ENCODE measurements at places on chromosomes 5 and 9.

- no peak for DNase-seq
These were observed 19.2 kb upstream of the BTNL3 start for GRCh38 chr5:180969406-180969805.

DNA sequence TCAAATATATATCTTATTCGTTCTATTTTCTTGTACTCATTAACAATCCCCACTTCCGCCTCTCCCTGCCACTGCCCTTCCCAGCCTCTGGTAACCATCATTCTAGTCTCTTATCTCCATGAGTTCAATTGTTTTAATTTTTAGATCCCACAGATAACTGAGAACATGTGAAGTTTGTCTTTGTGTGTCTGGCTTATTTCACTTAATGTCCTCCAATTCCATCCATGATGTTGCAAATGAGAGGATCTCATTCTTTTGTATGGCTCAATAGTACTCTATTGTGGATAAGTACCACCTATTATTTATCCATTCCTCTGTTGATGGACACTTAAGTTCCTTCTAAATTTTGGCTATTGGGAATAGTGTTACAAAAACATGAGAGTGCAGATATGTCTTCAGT, 17.2 kb upstream of the CMYA5 start:
- DNase-seq: no peak

GRCh38 chr5:58366461-58366860, 93.4 kb downstream of the PLK2 start:
- no peak for DNase-seq

- DNase-seq: no peak
These were observed 35.2 kb upstream of the CAST start for GRCh38 chr5:96626956-96627355.

GRCh38 chr5:156647034-156647451, 203.1 kb upstream of the PPP1R2B start:
- DNase-seq: no peak

DNA sequence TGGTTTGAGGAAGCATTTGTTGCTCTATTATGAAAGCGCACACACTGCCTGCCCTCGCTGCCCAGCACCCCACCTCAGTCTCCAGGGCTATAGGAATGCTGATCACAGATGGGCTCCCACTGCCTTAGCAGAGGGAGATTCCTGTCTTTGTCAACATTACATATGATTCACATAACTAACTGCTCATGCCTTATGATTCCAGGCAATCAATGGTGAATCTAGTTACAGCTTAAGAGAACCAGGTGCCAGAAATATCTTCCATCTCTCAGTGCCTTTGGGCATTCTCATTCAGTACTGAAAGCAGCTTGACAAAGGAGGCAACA, 458.9 kb upstream of the C9orf72 start:
- no peak for DNase-seq

DNA sequence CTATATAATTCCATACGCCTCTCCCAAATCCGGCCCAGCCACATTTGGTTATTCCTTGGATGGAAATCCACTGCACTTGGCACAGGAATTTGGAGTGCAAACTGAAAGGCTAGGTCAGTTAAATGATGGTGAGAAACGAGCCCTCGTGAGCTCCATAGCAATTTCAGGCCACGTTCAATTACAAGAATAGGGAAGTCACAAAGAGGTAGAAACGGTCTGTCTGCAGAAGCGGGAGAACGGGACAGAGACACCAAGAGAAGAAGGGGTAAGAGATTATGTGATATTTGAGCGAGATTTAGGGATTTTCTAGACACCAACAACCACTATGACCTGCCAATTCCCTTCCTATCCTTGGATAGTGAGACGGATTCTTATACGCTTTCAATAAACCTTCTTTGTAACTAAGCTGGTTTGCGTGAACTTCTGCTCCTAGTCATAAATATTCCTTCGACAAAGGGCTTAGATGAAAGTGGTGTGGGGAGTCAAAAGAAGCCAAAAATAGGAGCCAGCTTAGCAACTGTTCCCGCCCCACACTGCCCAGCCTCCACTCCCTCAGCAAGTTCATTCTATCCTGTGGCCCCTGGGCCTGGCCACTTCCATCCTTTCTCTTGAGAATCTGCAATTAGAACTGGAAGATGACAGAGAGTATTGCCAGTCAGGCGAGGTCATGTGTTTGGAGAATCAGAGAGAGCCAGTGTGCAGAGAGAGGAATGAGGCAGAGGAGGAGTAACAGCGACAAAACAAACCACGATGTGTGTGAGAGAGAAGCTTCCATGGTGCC, 118.4 kb downstream of the ZNF608 start:
- no peak for DNase-seq

DNA sequence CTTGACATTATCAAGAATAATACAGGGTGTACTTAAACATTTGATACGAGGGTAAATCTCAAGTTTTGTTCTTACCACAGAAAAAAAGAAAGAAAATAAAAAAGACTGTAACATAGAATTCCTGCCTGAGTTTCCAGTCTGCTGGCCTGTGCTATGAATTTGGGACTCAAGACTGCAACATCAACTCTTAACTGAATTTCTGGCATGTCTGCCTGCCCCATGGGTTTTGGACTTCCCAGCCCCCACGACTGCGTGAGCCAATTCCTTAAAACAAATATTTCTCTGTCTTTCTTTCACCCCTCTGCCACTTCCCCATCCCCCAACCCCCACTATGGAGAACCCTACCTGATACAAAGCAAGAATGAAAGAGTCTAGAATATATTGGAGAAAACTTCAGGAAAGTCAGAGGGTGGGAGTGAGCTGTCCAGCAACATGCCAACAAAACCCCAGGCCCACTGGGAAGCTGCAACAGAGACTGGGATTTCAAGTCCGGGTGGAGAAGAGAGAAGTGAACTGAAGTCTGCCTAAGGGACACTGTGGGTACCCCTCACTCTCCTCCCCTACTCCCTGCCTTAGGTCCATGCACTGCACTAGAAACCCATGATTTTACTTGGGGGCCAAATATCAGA, 43.0 kb downstream of the MARCHF3 start:
- no peak for DNase-seq

DNA sequence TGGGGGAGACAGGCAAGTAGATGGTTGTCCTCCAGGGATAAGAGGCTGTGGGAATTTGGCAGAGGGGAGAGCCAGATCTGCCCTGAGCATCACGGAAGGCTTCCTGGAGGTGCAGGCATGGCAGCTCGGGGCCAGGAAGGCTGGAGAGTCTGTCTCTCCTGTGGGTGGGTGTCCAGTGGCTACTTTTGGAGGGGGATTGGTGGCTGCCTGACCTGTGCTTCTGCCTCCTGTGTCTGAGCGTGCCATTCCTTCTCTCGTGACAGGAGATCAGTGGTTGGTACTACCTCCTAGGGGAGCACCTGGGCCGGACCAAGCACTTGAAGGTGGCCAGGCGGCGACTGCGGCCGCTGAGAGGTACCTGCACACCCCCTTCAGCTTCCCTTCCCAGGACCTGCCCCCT, 33.5 kb downstream of the RGS3 start:
- DNase-seq: no peak

DNA sequence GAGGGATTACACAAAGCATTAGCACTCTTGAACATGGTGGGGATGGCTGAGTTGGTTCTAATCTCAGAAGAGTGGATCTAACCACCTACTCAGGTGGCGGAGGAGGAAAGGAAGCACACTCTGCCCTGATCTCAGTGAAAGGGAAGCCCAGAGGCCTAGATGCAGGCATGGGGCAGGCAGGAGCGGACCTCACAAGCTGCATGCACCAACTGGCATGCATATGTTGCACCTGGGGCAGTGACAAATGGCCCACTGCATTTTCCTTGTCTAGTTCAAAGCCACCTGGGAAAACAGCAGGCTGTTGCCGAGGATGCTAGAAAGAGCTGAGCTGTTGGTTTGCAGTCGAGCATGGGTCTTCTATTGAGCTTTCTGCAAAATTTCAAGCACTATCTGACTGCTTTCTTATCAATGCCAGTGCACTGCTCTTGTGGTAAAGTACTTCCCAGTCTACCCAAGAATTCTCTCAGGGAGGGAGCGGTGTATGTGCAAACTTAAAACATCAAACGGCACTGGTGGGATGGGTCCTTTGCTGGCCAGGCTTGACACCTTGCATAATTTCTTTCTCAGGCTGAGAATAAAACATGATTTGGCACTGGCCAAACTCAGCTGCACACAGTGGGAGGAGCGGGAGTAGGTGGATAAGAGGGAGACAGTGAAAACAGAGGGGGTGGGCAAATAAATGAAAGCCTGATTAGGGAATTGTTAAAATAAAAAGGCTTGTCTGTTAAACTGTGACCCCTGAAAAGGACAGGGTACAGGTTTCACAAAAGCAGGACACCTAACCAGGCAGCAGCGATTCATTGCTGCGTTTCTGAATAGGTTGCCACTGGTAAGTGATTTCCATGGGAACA, 108.9 kb downstream of the MARCHF3 start:
- DNase-seq: no peak

- no peak for DNase-seq
These were observed 211.3 kb upstream of the HAPLN1 start for GRCh38 chr5:83931969-83932368.

- no peak for DNase-seq
These were observed 668.7 kb upstream of the FTMT start for GRCh38 chr5:121182788-121183490.

- DNase-seq: no peak
These were observed 99.8 kb downstream of the ARRDC3 start for GRCh38 chr5:91283326-91283725.

GRCh38 chr9:114513055-114513958, 8.0 kb upstream of the WHRN start:
- no peak for DNase-seq

- no peak for DNase-seq
These were observed 95.1 kb downstream of the TTC39B start for GRCh38 chr9:15211815-15212495.

GRCh38 chr9:15294604-15295003, 12.4 kb downstream of the TTC39B start:
- DNase-seq: no peak

GRCh38 chr5:56314529-56314928, 81.4 kb upstream of the ANKRD55 start:
- DNase-seq: no peak

DNA sequence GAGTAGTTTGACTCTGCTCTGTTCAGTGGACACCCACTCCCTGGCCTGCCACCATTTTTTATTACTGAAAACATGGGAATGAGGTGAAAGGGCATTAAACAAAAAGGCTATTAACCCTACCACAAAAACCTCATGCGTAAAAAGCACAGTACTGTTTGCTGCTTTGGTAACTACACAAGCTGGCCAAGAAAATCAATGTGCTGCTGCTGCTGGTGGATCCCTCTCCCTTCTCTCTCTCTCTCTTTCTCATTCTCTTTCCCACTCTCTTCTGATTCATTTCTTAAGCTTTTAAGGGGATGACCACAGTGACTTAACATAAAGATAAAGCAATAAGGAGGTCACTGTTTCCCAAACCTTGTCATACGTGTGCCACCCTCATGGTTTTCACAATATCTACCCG, 183.2 kb upstream of the TBC1D2 start:
- DNase-seq: no peak

- DNase-seq: no peak
These were observed 704.1 kb downstream of the PRELID2 start for GRCh38 chr5:145130996-145131395.

GRCh38 chr5:16937503-16938161, 1.5 kb upstream of the MYO10 start:
- no peak for DNase-seq

- DNase-seq: no peak
These were observed 8.9 kb downstream of the LRRC26 start for GRCh38 chr9:137160716-137161557.

DNA sequence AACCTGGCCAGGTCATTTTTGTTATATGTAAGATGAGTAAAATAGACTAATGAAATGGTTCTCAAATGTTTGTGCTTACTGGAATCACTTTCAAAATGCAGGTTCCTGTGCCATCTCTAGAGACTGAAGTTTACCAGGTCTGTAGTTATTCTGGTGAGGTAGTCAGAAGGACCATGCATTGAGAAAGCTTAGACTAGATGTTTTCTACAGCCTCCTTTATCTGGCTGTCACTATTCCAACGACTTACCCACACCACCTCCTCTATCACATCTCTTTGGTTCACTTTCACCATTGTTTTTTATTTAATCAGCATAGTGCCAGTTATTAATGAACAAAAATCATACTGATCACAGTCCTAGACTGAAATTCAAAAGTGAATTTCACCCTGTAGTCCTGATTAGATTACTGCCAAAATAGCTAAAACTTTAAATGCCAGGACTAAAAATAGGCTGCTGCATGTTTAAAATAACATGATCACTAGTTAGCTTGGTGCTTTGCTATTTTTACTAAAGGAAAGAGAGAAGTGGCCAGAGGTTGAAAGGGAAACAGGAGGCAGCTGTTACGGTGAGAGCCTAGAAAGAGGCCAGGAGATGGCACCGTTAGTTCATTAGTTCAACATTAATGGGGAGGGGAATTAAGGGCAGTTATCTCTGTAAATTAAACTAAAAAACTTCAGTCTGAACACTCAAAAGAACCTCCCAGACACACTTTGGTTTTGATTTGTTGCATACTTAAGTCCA, 13.9 kb upstream of the FNIP1 start:
- no peak for DNase-seq

DNA sequence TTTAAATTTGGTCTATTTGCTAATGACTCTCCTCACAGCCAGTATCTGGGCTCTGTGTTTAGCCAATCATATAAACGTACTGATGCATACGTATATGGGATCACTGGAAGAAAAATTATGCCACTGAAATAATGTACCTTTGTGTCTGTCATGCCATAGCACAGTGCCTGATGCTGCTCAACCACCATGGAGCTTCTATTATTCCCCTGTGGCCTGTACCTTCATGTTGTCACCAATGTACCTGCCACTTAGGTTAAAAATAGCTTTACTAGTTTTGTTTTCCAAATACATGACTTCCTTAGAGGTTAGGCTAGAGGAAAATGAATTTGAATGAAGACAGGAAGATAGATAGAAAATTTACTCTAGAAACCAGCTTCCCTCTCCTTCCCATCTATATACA, 34.6 kb downstream of the HACD4 start:
- no peak for DNase-seq

DNA sequence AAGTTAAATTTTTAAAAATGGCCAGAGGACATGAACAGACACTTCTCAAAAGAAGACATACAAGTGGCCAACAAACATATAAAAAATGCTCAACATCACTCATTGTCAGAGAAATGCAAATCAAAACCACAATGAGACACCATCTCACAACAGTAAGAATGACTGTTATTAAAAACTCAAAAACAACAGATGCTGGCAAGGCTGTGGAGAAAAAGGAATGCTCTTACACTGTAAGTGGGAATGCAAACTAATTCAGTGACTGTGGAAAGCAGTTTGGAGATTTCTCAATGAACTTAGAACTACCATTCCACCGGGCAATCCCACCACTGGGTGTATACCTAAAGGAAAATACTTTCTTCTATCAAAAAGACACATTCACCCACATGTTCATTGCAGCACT, 168.5 kb upstream of the PIK3R1 start:
- DNase-seq: no peak

DNA sequence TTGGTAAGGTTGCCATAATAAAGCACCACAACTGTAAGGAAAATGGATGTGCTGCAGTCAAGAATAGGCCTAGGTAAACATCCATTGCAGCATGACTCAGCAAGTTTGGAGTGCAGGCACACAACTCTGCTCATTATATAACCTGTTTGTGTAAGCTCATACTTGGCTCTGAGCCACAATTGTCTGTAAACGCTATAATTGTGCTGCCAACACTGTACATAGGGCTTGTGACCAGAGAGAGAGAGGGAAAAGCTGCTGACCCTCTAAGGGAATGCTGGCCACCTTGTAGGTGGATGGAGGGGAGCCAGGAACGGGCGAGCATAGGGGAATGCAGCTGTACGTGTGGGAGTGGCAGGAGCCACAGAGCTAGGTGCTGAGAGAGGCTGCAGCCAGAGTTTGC, 2186.5 kb upstream of the ACO1 start:
- no peak for DNase-seq

All from stimulated activated CD8-positive, alpha-beta memory T cell treated with anti-CD3 and anti-CD28 coated beads, Interleukin-4, amount 100 ng/mL, for 1 hour (primary cell).